Central memory CD4-positive, alpha-beta T cell (primary cell): ENCODE measurements at places on chromosomes 1 and 21.

- no peak for DNase-seq
These were observed 13.5 kb downstream of the TIE1 start for GRCh38 chr1:43314233-43314632.

GRCh38 chr1:164613176-164613575 is 54.2 kb downstream of the PBX1 start:
- no peak for DNase-seq

DNA sequence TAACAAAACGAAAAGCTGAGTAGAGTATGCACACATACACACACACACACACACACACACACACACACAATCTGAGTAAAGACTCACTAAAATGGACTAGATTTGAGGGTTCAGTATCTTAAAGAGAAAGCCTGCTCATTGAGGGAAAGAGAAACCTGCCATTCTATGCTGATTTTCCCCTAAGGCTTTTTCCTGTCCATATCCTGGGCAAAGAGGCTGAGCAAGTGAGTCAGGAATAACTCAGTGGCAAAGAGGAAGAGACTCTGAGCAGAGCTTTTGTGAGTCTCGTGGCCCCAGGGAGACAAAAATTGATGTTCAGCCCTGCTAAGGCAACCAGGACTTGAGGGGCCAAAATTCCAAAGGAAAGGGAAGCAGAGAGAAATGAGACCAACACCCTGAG is 37.3 kb upstream of the RUNX1 start:
- no peak for DNase-seq

- peak; percentile 52 for DNase-seq
These were observed 72.8 kb downstream of the PLEKHA6 start for GRCh38 chr1:204286831-204287421.

DNA sequence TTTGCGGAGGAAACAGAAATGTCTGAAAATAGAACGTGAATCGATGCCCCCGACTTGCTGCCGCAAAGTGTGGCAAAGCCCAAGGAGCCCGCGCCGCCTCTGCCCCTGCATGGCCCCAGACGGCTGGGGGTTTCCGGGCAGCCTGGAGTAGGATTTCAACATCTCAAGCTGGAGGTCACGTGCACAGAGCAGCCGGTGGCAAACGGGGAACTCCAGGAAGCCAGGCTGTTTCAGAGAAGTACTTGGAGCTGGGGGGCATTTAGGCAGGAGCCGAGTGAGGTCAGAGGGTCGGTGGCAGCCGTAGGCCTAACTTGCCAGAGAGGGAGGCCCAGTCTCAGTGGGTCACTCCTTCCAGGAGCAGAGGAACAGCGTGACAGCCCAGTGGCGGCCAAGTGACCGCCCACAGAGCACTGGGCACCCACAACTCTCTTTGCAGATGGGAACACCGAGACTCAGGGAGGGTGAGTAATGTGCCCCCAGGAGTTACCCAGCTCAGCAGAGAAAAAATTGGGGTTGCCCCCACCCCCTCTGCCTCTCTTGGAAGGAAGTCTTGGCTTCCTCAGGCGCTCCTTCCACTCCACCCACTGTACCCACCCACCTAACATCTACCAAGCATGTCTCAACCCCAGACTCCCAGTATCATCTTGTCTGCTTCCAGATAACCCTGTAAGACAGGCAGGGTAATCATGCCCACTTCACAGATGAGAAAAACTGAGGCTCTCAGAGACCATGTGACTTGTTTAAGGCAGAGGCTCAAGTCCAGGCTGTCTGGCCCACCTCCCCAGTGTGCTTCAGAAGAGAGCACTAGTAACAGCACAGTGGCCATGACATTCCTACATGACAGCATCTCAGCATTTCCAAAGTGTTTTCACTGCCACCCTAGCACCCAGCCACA is 179.4 kb downstream of the HIVEP3 start:
- DNase-seq: peak; percentile 54

- no peak for DNase-seq
These were observed 3.9 kb upstream of the KRTAP10-6 start for GRCh38 chr21:44596068-44596725.

DNA sequence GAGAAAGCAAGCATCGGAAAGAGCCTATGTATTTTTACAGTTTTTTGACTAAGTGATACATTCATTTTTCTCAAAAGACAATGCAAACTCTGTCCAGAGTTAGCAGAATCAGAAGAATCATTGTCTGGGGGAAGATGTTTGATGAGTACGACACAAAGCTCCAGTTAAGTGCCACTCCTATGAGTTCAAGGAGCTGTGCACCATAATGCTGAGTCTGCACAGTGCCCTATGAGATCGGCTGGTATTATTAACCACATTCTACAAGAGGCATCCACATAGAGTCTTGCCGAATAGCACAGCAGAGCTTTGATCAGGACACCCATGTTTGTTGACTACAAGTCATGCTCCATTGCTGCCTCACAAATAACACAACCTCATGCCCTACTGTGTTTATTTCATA is 54.9 kb upstream of the RAP1GAP start:
- DNase-seq: no peak

DNA sequence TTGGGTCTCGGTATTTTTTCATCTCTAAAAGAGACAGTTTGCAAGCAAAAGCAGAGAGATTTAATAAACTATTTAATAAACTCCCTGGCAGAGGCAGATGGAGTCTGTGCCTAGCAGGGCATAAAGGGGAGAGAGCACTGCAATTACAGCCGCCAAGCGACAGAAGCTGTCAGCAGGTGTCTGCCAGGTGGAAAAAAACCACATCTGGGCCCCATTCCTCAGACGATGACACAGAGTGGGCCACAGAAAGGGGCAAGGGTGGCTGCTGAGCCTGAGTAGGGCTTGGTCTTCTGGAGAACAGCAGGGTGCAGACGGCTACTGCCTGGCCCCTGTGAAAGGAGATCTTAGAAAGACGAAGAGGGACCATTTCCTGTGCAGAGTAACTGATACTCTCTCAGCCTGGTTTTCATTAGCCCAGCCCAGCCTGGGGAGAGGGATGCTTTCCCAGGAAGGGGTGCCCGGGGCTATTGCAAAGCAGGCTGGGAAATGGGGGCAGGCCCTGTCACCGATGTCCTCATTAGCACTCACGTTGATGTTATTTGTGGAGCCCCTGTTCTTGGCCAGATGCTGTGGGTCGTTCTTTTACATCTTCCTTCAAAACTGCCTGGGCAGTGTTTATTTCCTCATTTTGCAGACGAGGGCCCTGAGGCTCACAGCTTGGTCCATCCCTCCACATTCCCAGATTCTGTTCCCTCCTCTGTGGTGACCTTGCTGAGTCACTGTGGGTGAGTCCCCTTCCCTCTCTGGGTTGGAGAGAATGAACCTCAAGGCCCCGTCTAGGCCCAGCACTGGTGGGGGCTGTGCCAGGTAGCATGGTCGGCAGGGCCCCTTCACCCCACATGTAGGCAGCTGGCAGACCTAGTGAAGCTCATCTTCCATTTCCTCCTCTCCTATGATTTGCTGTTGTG is 472.7 kb downstream of the PTPRU start:
- no peak for DNase-seq

DNA sequence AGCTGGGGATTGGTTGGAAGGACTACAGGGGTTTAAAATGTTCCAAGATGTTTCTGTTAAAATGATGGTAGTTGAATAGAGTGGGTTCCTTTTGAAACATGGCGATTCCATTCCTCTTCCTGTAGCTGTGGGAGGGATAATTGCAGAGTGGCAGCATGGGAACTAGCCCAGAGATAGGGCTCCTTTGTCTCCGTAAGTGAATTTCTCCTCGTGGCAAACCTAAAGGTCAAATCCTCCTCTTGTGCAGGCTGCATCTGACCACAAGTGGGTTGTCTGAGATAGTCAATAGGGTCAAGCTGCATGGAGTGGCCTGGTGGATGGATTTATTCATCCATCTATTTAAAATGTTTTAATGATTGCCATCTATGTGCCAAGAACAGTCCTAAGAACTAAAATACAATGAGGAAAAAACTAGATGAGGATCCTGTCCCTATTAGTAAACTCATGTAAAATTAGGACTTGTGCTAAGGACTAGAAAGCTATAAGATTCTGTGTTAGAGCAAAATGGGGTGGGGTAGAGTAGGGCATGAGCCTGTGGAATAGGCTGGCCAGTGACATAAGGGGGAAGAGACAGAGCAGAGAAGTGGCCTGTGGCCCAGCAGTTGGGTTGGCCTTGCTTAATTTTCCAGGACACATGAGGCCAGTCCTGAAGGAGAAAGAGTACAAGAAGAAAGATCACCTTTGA is 89.1 kb upstream of the IVNS1ABP start:
- no peak for DNase-seq

DNA sequence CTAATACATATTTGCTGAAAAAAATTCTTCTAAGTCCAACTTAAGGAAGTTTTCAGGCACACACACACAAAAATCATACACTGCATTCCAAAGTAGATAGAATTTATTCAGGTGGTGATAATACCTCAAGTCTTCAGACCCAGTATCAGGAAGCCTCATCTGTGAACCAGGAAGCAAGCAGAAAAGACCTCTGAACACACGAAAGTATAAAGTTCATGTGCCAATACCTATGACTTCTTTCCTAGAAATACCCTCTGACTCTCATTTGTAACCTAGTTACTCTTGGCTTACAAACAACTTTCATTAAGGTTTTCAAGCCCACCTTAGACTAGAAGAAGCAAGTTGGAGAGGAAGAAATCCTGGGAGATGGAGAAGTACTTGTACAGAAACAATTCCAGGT is 35.7 kb upstream of the IFNLR1 start:
- no peak for DNase-seq

- DNase-seq: no peak
These were observed 46.8 kb downstream of the PRAMEF20 start for GRCh38 chr1:13456904-13457532.

- DNase-seq: no peak
These were observed 35.4 kb downstream of the RBM11 start for GRCh38 chr21:14251336-14251735.

GRCh38 chr1:153538315-153538821 is 2.4 kb downstream of the S100A5 start:
- DNase-seq: no peak

- DNase-seq: no peak
These were observed 2.0 kb downstream of the PI4KB start for GRCh38 chr1:151325231-151325630.

DNA sequence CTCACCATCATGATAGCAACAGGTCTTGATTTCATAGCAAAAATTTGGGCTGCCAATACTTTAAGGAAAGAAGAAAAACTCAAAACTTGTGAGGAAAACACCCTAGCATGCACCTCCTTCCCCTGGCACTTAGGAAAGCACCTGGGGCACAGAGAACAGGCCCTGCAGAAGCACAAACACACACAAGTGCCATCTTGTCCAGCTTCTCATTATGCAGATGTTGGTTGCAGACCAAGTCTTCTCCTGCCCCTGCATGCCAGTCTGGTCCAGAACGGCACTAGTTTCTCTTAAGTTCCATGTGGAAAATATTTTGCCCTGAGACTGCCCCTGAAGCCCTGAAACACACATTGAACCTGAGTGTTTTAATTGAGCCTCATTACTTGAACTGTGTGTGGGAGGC is 6.3 kb upstream of the ETV3 start:
- DNase-seq: no peak

- no peak for DNase-seq
These were observed 267.8 kb upstream of the RUNX1 start for GRCh38 chr21:35316933-35317332.

- DNase-seq: no peak
These were observed 294.4 kb downstream of the SDCCAG8 start for GRCh38 chr1:243550276-243550675.

DNA sequence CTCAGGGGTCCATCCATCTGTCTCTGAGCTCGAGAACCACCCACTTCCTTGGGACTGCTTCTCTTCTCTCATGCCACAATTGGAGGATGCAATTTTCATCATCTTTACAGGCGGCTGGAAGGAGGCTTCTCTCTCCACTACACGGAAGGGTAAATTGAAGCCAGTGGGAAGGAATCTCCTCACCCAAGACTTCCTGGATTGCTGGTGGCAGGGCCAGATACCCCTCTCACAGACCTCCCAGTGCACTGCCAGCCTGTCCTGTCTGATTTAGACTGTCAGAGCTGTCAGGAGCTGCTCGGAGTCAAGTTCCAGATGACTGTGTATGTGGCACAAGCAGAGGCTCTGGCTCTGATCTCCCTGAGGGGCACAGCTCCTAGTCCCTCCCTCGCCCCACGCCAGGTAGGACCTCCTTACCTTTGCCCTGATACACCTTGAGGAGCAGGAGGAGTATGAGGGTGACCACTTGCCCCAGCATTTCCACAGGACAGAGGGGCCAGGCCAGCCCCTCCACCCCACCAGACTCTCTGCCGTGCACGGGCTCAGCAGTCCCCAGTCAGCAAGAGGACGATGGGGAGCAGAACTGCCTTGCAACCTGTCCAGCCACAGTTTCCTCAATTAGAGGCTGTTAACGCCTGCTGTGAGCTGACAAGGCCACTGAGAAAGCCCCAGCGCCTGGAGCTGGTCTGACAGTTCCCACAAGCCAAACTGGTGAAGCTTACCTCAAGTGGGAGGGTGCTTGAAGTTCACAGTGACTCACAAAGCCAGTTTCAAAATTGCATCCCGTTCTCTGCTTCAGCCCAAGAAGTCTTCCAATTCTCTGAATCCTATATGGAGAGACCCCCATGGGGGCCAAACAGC is at the start of gene CD244:
TSS of gene CD244 (minus strand) at position 685 of the 858 bp plus-strand sequence. CDS start at position 475, 210 bp downstream.
- DNase-seq: no peak

- DNase-seq: no peak
These were observed 82.9 kb downstream of the BEND5 start for GRCh38 chr1:48693674-48694320.

- no peak for DNase-seq
These were observed 131.5 kb downstream of the CNIH3 start for GRCh38 chr1:224747578-224747977.

GRCh38 chr21:42784896-42785451 is 94.4 kb downstream of the WDR4 start:
- no peak for DNase-seq

- no peak for DNase-seq
These were observed 66.4 kb downstream of the LRRC8D start for GRCh38 chr1:89887270-89887669.

DNA sequence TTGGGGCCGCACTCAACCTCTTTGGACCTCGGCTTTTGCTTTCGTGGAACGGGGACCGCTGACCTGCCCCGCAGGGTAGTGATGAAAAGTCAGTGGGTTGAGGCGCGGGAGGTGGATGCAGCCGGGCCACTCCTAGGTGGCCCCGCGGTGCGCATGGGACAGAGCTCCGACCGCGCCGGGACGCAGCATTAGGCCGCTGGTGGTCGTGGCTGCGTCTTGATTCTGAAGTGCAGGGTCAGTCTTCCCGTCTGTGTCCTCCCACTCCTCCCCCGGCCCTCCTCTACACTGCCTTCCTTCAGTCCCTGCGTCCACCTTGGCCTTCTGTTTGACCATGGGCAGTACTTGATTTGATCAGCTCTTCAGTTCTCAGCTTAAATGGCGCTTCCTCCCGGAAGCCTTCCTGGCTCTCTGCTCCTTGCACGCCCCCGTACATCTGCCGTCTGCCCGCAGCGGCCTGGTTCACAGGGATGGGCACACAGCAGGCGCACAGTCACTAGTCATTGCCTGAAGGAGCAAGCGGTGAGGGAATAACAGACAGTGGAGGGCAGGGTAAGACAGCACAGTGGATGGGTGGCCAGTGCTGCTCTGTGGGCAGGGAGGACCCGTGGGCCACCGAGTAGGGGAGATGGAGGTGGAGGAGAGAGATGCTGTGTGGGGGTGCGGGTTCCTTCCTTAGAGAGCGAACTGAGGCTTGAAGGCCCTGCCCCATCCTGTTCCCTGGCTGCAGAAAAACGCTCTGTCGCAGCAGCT is 633 bp downstream of the THEMIS2 start:
- no peak for DNase-seq
